ENCODE measurements at places on chromosomes 16 and 17. TPM values are rescaled to one million over a fixed set of nuclear protein-coding genes. Genes with fewer than 3 reads are reported as not detected.

The DGKE gene
- 13.0 TPM for total RNA-seq

The SAMD14 gene
- 4.4 TPM for total RNA-seq

The GSG1L gene
- total RNA-seq: not detected

The TSNAXIP1 gene
- total RNA-seq: not detected

The PCTP gene
- total RNA-seq: 8.6 TPM

The PRR29 gene
- total RNA-seq: not detected

The FBXL16 gene
- 4.4 TPM for total RNA-seq

The MYH2 gene
- not detected for total RNA-seq

DNA sequence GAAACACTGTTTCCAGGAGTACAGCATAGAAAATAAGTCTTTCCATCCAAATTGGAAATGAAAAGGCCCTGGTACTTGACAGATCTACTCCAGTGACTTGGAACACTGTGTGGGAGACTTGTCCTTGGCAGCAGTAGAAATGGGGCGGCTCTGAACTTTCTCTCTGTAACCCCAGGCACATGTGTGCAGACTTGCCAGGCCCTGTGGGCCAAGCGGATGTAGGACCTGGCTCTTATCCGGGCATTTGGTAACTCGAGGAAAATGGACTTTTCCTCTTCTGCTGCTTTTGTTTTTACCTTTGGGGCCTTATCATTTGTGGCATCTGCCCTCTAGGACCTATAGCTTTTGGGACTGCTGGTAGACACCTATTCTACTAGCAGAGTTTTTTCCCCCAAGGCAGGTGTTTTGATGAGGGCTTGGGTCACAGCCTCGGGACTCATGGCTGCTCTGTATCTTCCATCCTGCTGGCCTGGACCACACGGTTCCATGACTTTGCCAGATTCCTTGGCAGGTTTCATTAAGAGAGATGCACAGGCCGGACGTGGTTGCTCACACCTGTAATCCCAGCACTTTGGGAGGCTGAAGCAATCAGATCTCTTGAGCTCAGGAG lies 43.5 kb downstream of the SMPD3 start:
- no peak for DNase-seq

- DNase-seq: no peak
These were observed 1.9 kb downstream of the HSDL1 start for GRCh38 chr16:84143081-84143480.

GRCh38 chr17:65553009-65553645 lies 8.3 kb downstream of the AXIN2 start:
- no peak for DNase-seq

DNA sequence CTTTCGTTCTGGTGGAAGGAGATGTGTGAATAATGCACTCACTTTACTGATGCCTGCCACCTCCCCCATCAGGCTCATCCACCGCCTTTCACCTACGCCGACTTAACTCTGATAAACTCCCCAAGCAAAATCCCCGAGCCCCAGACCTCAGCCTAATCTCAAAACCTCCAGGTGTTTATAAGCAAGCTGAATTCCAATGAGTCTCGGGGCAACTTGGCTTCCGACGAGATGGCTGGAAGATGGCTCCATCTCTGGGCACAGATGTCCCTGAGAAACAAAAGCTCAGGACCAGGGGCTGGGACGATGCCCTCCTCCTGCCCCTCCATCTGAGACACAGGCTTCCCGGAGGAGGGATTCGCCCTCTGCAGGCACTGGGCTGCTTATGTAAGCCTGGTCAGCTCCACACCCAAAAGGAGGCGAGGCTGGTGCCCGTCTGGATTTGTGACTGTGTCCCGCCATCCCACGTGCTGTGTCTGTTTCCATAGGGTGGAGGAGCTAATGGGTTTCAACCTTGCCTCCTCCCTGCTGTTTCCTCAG lies 386.4 kb upstream of the TNRC6C start:
- no peak for DNase-seq

DNA sequence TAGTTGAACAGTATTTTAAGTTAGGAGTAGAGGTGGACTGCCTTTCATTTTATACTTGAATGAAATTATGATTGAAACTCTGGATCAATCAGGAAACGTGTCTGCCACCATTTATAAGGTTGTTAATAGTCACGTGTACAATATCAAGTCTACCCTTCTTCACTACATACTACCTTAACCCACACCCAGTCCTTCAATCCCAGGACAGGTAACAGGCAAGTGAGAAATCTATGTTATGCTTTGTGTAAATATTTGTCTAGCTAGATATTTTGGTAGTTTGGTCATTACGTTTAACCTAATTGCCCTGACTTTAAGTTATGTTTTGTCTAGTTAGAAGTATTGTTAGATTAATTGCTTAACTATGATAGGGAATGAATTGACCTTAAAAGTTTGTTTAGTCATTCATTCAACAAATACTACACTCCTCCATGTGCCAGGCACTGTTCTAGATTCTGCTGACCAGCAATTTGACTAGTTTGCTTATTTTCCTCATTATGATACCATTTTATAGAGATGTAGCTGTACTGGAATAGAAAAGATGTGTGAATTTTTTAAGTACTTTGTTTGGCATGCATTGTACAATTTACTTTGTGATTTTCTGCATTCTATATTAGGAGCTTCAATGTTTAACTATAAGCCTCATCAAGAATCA lies 72.0 kb downstream of the NQO1 start:
- no peak for DNase-seq

GRCh38 chr16:85816159-85816558 lies 16.7 kb downstream of the COX4I1 start:
- DNase-seq: no peak

DNA sequence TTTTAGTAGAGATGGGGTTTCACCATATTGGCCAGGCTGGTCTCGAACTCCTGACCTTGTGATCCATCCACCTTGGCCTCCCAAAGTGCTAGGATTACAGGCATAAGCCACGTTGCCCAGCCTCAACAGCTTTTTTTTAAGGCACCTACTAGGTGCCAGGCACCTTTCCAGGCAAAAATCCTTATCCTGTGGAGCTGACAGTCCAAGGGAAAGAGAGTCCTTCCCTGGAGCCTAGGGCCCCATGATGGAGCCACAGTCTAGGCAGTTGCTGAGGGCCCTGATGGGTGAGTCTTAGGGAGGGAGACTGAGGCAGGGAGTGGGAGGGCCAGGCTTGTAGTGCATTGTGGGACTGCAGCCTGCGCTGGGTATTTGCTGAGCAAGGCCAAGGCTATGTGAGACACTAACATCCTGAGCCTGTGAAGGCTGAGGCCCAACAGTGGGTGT lies 79.6 kb upstream of the TOB1 start:
- no peak for DNase-seq

GRCh38 chr17:32621612-32622312 lies 135.0 kb downstream of the CDK5R1 start:
- no peak for DNase-seq

DNA sequence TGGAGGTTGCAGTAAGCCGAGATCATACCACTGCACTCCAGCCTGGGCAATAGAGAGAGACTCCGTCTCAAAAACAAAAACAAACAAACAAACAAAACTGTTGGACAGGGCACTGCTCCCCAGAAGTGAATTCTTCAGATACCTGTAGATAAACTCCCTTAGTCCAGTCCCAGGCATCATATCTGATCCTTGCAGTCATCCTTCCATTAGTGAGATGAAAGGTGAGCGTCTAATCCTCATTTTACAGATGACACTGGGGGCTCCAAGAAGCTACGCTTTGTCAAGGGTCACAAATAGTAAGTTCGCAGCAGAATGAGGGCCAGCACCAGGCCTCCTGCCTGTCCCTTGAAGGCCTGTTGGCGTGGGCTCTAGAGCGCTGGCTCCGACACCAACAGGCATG lies 102.0 kb downstream of the OR1D5 start:
- no peak for DNase-seq

DNA sequence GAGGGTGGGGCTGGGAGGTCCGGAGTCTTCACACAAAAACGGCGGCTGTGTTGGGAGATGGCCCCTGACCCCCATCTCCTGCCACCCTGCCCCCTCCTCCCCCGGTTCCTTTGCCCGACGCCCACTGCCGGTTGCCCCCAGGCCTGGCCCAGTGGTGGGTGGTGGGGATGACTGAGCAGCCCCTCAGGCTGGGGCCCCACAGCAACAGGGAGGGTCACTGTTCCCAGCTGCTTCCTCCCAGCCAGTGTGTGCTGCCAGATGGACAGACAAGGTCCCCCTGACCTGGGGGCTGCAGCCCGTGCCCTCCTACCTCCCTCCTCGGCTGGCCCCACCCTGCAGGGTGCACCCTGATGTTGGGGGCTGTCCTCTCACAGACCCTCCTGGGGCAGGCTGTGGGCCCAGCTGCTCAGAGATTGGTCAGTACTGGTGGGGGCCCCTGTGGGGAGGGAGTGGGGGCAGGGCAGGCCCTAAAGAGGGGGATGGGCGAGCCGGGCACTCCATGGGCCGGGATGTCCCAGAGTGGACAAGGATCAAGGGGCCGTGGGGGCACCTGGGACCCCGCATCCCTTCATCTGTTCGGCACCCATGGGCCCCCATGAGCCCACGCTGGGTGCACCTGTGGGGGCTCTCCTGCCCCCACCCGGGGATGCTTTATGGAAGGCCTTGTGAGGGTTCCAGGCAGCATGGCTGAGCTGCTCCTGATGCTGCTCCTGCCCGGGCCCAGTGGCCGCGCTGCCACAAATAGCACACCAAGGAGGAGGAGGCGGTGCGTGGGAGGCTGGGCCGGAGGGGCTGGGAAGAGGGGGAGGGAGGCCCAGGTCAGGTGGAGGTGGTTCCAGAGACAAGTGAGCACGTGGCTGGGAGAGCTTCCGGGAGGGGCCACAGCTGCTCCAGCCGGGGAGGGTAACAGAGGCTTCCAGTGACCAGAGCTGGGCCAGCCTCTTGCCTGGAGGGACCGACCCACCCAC lies 5.1 kb downstream of the C1QTNF8 start:
- no peak for DNase-seq

DNA sequence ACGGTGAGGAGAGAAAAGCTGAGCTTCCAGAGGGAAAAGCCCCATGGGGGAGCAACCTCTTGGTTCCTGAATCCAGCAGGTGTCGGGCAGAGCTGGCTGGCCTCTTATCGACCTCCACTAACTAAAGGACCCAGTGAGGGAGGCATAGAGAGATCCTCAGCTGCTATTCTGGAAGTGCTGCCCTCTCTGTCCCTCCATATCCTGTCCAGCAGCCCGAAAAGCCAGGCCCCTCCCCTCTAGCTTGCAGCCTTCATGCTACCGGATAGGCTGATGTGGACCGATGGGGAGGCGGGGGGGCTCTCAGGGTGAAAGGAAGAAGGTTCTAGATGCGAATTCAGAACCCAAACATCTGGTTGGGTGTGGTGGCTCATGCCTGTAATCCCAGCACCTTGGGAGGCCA lies 24.9 kb downstream of the MXRA7 start:
- DNase-seq: no peak

GRCh38 chr17:33049781-33050414 lies 58.3 kb downstream of the SPACA3 start:
- DNase-seq: peak; percentile 56

DNA sequence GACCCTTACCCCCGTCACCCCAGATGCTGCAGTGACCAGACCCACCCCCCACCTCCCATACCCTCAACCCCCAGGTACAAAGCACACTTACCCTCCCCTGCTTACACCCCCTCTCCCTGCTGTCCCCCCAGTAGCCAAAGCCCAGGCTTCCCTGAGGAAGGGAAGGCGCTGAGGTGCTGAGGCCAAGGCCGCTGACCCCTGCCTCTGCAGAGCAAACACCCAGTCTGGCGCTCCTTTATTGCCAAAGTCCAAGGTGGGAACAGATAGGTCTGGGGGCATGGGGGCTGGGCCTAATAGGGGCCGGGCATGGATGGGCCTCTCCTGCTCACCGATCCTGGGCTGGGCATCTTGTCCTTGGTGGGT lies 683 bp downstream of the LCAT start:
- no peak for DNase-seq

DNA sequence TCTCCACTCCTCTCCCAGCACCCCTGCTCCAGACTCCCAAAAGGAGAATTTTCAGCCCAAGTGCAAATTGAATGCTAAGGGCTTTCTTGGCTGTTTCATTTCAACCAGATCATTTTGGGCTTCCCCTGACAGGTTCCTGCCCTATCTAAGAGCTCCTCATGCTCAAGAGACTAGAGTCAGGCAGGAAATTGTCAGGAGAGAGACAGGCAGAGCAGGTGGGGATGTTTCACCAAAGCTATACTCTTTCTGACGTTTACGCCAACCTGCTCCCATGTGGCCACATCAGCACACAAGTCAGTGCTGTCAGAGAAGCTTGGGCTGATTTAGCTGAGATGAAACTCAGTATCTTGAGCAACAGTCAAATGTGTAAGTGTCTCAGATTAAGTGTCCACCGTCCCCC lies 31.4 kb downstream of the HIC1 start:
- no peak for DNase-seq

DNA sequence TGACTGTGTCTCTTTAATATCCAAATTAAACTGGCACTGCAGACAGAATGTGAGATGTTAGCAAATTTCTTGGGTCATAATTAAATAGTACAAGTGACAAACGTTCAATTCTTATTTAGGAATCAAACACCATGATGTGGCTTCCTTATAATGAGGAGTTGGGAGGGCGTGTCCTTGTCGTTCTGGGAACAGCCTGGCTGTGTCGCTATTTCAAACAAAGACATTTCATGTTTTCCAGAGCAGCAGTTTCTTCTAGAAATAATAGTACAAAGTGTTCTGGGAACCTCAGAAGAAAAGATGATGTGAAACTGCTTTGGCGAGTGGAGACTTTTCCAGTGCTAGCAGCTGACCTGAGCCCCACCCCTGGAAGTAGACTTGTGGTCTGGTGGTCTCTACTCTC lies 301.7 kb upstream of the N4BP1 start:
- DNase-seq: no peak
